ENCODE measurements at places on chromosomes 4 and X. TPM values are rescaled to one million over a fixed set of nuclear protein-coding genes. Genes with fewer than 3 reads are reported as not detected.

GRCh38 chr4:2333356-2333841 lies 71.5 kb upstream of the MXD4 start:
- DNase-seq, result no peak

DNA sequence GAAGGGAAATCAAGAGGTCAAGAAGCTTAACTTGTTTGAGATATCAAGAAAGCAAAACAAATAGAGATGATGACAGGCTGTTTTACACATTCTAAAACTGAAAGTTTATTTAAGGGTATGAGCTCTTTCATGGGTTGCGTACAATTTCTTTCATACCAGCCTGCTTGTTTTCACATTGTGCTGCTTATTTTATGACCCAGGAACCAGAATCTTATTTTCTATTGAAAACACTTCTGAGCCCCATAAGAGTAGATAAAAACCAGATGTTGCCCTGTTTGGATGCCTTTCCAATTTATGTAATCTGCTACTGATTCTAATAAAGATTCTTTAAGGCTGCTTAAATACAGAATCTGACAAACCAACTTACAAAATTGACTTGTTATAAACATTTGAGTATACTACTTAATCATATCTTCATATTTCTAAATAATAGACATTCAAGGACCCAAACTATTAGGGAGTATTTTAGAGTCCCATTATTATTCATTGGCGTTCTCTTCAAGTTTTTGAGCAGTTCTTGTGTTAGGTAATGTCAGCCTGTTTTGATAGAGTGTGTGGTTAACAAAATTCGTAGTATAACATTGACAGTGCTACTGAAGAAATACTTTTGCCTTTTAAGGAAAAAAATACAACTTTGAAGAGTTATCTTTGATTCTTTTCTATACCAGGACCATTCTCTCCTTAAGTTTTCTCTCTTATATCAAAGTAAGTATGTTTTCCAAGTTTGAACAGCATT lies 74.4 kb downstream of the PDLIM5 start:
- DNase-seq, result no peak

DNA sequence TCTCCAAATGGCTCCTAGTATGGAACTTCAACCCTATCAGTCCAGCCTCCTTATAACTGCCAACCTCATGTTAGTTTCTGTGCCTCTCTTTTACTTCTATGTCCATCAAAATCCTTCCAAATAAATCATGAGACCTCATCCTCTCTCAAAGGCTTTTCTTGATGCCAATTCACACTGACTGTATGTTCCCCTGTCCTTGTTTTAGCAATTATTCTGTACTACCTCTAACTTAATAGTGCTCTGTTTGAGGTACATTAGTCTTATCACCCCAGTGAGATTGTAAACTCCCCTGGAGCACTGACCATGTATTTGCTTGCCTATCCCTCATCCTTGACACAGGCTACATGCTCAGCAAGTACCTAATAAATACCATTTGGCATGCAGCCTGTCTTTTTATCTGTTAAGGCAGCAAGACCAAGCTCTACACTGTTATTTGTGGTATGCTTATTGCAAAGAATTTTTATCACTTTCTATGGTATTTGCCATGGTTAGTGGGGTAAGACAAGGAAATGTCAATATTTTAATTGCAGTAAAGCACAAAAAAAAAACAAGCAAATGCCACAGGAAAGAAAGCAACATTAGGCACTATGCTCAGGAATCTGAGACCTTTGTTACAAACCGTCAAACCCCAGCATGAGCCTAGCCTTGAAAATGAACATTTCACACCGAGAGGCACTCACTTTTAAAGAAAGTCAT lies 119.2 kb downstream of the SMARCA1 start:
- no peak for DNase-seq

DNA sequence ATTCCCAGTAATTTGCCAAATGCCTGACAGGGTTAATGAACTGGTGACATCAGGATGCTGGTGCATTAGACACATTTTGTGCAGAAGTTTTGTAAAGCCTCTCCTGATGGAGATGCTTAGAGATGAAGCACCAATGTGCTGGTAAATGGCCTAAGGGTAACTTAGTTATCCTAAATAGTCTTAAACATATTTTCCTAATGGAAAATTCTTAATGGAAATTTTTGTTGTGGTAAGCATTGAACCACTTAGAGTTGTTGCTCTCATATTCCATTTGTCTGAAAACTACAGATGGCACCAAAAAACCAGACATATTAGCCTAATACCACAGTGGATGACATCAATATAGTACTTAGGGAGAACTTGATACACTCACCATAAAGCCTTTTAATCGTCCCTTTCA lies 154.5 kb upstream of the ANK2 start:
- DNase-seq, result no peak

- no peak for DNase-seq
These were observed 50.9 kb downstream of the UCHL1 start for GRCh38 chr4:41307638-41308037.

DNA sequence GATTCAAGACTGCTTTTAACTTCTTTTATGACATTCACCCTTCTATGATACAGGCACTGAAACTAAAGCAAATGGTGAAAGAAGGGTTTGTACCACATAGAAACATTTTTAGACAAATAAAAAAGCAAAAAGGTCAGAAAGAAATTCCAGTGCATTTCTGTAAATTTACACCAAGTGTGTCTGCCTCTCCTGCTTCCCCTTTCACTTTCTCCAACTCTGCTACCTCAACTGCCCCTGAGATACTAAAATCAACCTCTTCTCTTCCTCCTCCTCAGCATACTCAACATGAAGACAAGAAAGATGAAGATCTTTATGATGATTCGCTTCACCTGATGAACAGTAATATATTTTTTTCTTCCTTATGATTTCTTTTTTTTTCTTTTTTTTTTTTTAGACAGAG lies 187.9 kb downstream of the LRBA start:
- DNase-seq, result no peak

GRCh38 chr4:16858275-16858752 lies 40.1 kb downstream of the LDB2 start:
- DNase-seq, result no peak

DNA sequence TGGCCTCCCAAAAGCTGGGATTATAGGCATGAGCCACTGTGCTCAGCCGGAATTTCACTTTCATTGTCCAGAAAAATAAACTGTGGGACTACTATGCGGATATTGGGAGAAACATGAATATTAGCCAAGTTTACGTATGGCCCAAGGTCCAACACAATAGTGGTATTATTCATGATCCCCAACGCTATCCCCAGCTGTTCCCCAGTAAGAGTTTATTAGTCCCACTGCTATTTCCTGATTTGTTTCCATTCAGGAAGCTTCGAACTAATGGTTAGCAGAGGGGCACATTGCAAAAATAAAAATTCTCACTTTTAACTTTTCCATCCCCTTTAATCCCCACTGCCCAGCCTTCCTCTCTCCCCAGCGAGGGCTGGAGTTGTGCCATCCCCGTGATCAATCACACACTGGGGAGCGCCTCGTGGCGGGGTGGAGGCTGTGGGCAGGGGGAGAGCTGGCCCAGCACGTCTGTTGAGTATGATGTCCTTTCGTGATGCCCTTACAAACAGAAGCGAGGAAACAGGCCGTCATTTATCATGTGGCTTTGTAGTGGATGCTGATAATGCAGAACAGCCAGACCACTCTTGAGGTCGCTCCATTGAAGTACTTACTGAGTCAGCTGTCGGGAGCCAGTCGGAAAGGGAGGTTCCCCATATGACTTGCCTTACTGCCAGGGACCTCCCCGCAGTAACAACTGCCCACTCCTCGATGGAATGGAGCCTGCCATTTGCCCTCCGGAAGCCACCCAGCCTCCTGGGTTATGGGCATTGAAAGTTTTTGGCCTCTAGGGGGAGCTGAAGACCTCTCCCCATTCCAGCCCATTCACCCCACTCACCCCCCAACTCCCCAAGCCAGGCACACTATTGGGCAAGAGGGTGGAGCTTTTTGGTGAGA lies 117.0 kb downstream of the KDR start:
- DNase-seq, result no peak

DNA sequence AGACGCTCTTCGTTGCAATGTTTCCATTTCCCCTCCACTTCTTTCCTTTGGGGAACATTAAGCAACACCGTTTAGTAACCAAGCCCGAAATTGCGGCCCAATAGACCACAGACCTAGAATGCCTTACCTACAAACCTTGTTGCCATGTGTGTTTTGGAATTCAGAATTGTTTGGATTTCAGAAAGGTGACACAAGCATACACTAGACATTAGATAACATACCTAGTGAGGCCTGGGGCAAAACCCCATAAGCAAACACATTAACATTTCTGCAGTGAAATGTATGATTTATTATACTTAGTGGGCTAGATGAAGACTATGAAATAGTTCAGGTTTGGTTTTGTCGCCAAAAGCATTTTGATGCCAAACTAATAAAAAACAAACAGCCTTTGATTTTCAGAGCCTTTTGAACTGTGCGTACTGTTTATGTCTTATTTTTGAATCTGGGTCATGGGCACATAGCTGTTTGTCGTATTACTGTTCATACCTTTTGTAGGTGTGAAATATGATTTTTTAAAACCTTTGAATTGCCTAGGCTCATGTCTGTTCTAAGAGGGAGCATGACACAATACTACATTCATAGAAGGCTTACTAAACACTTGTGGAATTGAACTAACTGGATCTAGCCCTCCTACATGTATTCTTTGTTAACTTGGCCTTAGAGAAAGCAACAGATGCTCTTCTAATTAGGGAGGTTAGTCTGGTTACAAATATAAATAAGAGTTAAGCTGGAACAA lies 88.6 kb upstream of the TMEM164 start:
- DNase-seq, result no peak

DNA sequence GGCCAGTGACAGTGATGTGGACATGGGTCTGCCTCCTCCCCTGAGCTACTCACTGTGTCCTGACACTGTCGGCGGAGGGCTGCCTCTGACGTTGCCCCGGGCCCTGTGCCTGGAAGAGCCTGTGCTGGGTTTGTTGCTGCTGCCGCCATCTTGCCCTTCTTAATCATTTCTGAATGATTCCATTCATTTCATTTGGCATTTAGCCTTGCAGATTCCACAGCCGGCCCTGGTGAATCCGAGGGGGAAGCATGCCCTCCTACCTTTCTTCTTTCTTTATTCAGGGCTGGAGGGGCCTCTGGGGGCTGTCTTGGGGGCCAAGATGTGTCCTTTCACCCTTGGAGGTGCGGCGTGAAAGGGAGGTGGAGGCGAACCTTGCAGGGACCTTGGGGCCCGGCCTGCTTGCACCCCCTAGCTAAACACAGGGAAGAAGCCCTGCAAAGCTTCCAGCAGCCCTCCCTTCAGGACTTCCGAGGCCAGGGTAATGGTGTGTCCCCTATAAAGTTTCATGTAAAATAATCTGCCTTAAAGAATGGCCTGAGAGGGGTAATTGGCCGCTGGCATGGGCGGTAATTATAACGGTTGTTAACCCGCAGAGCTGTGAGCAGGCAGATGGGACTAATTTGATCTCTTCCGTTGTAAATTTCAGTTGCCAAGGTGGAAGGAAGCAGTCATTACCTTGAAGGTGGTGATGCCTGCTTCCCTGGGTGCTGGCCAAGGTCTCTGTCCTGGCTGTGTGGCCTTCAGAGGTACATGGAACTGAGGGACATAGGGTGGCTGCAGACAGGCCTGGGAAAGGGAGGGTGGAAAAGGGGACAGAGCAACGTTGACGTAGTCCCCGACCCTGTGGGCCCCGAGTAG lies 92.3 kb downstream of the PSAPL1 start:
- DNase-seq, result no peak

CFAP47 gene
- not detected for polyA plus RNA-seq

PSAPL1 gene
- not detected for polyA plus RNA-seq

SLC10A7 gene
- polyA plus RNA-seq, result 9.0 TPM

TEX13C gene
- polyA plus RNA-seq, result not detected

NFKB1 gene
- polyA plus RNA-seq, result 45.5 TPM

GAGE2A gene
- polyA plus RNA-seq, result not detected

CTAG1B gene
- not detected for polyA plus RNA-seq

ETDB gene
- polyA plus RNA-seq, result not detected

Data from CD8-positive, alpha-beta memory T cell (primary cell).